Urinary bladder (tissue), 4 donors: ENCODE measurements at places on chromosomes 13 and 19.

DNA sequence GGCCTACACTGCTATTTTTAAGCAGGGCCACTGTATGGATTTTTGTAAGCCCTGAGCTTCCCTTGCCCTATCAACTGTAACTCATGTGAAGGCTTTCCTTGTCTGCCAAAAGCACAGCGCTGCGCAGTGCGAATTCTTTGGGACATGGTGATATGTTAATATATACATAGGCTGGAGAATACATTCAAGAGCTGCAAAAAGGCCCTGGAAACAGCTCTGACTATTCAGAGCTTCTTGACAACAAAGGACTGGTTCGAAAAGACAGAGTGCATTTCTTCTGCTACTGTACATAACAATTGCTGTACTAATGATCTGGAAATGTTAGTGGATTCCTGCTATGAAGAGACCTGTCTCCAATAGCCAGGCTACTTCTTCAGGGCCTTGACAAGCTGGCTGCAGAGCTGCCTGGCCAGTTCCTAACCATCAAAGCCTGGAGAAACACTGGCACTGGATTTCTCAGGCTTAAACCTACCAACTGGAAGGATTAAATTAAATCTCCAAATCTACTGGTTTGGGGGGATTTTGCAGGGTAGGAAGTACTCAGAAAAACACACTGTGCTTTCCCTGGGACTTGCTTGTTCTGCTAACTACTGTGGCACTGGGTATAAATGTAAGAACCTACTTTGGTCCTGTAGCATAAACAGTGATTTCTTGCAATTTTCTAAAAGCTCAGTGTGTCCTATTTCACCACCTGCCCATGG, 246.9 kb downstream of the DNAJC15 start:
- no peak for DNase-seq

- no peak for DNase-seq
These were observed 18.8 kb downstream of the FLT1 start for GRCh38 chr13:28475916-28476725.

GRCh38 chr13:20964904-20965303, 62.4 kb upstream of the XPO4 start:
- no peak for DNase-seq

DNA sequence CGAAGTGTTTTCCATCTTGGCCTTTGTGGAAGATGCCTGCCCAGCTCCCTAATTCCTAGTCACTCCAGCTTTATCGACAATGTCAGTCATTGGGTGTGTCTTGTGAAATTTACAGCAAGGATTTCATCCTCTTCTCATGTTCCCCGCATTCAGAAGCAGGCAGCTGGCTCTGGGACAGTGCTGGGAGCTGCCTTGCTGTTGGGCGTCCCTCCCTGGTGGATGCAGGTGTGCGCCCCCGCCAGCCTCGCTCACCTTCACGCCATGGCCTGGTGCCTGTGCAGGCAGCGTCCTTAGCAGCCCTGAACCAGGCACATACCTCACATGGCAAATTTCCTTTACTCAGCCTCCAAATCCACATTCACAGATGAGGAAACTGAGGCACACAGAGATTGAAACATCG, 39.7 kb upstream of the TFDP1 start:
- DNase-seq: no peak

GRCh38 chr19:2428321-2428690, 920 bp upstream of the TIMM13 start:
- DNase-seq: no peak

DNA sequence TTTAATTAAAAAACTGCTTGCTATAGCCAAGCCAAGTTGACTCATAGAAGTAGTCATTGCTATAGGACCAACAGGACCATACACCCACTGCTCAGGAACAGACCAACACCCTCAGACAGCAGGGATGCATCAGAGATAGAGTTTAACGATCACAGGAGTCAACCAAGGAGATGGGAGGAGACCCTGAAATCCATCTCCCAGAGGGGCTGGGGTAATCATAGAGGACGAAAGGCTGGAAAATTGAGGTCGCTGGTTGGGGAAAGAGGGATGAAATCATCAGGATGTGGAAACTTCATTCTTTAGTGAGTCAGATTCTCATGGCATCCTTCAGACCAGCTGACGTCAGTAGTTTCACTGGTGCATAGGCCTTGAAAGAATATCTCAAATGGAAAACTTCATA, 160.4 kb upstream of the GPC6 start:
- no peak for DNase-seq
